Tibial nerve (tissue), 4 donors: ENCODE measurements at places on chromosomes 4 and X. TPM values are rescaled to one million over a fixed set of nuclear protein-coding genes. Genes with fewer than 3 reads are reported as not detected.
A peak's percentile ranks its signal among the peaks of the same experiment; 100 is the strongest.

Gene SPANXB1
- total RNA-seq = not detected

Gene RGN
- total RNA-seq = 0.60 TPM

Gene POLN
- 7.3 TPM for total RNA-seq

Gene TBX22
- not detected for total RNA-seq

Gene NDST4
- 0.21 TPM for total RNA-seq

Gene PF4V1
- total RNA-seq = not detected

DNA sequence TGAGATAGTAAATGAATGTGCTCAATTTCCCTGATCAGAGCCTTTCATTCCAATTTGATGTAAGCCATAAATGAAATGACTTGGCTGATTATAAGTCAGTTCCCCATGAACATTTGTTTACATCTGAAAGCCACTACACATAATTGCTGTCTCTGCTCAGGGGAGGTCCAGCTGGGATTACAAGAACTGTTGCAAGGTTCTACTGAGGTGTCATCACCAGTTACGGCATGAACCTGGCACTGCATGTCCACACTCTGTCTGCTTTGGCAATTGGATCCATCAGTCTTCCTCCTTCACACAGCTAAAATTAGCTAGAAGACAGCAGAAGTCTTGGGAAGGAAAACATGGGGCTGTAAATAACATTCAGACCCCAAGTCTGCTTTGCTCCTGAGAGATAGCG is 12.8 kb upstream of the MBNL3 start:
- H3K4me3 ChIP-seq = no peak overlapping the region
- H3K27ac ChIP-seq = no peak overlapping the region
- peaks cover 18% of the 10 kb centered on the region for H3K27me3 ChIP-seq
- DNase-seq = no peak
- H3K4me1 ChIP-seq = no peaks in the 10 kb centered on the region
- no peaks in the 10 kb centered on the region for H3K36me3 ChIP-seq

GRCh38 chr4:175376287-175376977 is 435.6 kb downstream of the GPM6A start:
- H3K4me3 ChIP-seq = no peak overlapping the region
- H3K4me1 ChIP-seq = no peaks in the 10 kb centered on the region
- H3K36me3 ChIP-seq = no peaks in the 10 kb centered on the region

GRCh38 chr4:153159016-153159415 is 45.2 kb upstream of the TRIM2 start:
- peaks cover 8% of the 10 kb centered on the region for H3K4me1 ChIP-seq
- peaks cover 7% of the 10 kb centered on the region for H3K27me3 ChIP-seq
- no peak overlapping the region for H3K4me3 ChIP-seq
- no peaks in the 10 kb centered on the region for H3K36me3 ChIP-seq

DNA sequence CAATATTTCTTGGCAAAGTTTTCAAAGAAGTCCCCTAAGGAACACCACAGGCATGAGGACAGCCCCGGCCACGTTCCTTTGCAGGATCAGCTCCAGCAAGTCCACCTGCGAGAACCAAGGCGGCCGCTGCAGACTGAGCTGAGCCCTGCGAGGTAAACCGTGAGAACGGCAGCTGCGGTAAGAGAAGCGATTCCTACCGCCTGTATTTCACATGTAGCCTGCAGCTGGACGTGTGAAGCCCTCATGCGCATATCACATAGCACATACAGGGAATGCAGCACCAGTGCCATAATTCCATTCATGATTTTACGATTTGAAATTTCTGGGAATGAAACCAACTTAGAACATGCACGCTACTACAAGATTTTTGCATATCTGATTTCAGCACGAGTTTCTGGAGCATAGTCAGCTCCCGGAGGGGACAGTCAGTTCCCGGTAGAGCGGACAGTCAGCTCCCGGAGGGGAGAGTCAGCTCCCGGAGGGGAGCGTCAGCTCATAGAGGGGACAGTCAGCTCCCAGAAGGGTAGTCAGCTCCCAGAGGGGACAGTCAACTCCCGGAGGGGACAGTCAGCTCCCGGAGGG is 41.7 kb downstream of the FGFRL1 start:
- H3K27me3 ChIP-seq = peaks cover 52% of the 10 kb centered on the region
- DNase-seq = no peak
- H3K36me3 ChIP-seq = no peaks in the 10 kb centered on the region
- H3K4me1 ChIP-seq = peaks cover 29% of the 10 kb centered on the region

GRCh38 chr4:80097400-80098177 is 24.6 kb upstream of the ANTXR2 start:
- no peak overlapping the region for H3K27ac ChIP-seq
- H3K4me1 ChIP-seq = no peaks in the 10 kb centered on the region
- peak; percentile 42 for DNase-seq
- no peaks in the 10 kb centered on the region for H3K36me3 ChIP-seq
- H3K4me3 ChIP-seq = no peak overlapping the region

DNA sequence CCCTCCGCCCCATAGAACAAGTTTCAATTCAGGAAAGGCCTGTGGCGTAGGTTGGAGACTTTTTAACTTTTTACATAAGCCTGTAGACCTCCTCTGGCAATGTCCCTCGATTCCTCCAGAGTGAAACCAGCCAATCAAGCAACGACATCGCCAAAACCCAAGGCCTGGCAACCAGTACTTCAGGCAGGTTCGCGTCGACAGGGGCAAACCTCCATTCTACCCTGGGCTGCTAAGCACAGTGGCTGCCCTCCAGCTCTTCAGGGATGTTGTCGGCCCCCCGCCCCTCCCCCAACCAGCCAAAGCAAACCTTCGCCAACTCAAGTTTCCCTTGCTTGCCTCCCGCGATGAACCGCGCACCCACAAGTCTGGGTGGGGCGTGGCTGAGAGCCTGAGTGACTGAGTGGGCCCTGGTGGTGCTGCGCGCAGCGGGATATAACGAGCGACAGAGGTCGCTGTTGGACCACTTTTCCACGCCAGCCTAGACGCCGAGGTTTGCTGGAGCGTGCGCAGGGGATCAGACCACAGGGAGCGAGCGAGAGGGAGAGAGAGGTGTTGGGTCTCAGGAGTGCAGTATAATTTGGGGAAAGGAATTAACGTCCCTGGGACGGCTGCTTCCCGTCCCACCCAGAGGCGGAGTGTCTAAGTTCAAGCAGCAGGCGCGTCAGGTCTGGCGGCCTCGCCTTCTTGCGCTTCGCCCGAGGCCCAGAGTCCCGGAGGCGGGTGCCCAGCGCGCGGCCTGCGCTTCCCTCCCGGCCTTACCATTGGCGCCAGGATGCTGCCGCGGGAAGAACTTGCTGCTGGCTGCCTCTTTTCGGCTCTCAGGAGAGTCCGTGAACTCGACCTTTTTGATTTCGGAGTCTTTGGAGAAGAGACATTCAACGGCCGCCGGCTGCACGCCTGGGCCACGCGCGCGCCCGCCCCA is 9.0 kb upstream of the PITX2 start:
- DNase-seq = peak; percentile 45
- peaks cover 63% of the 10 kb centered on the region for H3K4me1 ChIP-seq
- no peak overlapping the region for H3K4me3 ChIP-seq
- H3K36me3 ChIP-seq = no peaks in the 10 kb centered on the region
- H3K27ac ChIP-seq = no peak overlapping the region

GRCh38 chr4:5683566-5683965 is 24.8 kb downstream of the EVC2 start:
- no peaks in the 10 kb centered on the region for H3K4me1 ChIP-seq
- DNase-seq = no peak
- H3K4me3 ChIP-seq = no peak overlapping the region
- peaks cover 97% of the 10 kb centered on the region for H3K36me3 ChIP-seq
- no peak overlapping the region for H3K27ac ChIP-seq

DNA sequence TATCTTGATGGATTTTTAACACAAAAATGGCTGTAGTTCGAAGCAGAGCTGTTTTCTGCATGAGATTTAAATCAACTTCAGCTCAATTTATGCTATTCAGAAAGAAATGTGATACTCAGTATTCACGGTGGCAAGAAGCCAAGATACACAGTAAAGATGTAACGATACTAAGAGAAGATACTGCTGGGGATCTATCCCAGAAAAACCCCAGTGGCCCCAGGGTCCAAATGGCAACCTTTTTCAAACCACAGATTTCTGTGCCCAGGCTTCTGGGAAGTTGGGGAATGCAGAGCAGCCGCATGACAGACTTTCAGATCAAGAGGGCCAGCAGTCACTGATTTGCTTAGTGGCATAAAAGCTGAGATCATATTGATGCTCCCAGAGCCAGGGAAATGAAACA is 353.9 kb downstream of the AFF2 start:
- H3K27ac ChIP-seq = no peak overlapping the region
- no peak for DNase-seq
- H3K4me1 ChIP-seq = no peaks in the 10 kb centered on the region

DNA sequence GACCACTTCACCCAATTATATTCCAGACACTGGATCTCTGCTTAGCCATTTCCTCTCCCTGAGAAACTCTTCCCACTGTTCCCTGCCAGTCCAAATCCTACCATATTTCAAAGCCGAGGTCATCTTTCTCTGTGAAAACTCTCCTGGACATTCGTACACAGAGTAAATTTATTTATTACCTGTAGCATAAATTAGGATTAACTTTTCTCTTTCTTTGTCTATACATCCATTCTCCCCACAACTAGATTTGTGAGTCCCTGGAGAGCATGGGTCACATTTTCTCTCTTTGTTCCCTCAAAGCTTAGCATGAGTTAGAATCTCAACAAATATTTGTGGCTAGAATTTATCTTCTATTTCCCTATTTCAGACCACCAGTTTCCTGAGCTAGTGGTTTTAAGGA is 27.8 kb upstream of the SMIM10 start:
- no peak overlapping the region for H3K27ac ChIP-seq
- H3K4me1 ChIP-seq = no peaks in the 10 kb centered on the region
- no peaks in the 10 kb centered on the region for H3K27me3 ChIP-seq
- no peak for DNase-seq

DNA sequence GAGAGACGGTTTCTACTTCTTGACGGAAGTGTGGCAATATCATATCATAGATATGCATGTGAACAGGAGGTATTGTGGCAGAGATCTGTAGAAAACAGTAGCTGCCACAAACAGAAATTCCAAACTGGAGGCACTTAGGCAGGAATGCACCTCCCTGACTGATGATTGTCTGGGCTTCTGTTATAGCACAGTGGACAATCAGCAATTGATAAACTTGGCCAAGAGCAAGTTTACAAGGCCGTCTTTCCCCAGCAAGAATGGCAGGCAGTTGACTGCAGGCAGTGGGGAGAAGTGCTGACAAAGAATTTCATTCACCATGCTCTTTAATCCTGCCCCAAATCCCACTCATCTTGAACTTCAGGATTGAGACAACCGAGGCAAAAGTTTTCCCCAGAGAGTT is 114.4 kb upstream of the STOX2 start:
- no peaks in the 10 kb centered on the region for H3K4me1 ChIP-seq
- H3K36me3 ChIP-seq = no peaks in the 10 kb centered on the region
- no peak overlapping the region for H3K27ac ChIP-seq

DNA sequence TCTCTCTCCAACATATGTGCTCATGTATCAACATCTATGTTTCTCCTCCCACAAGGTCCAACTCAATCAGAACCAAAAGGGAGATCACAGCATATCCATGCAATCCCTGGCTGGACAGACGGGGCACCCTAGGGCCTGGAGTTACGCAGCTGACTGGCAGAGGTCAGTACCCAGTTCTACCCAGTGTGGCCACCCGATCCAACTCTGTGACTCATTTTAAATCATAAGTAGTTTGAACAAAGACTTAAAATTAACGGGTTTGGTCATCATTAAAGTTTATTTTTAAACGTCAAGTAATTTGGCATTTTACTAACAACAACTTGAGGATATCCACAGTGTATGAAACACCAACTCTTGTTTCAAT is 59.5 kb downstream of the APBB2 start:
- no peaks in the 10 kb centered on the region for H3K4me1 ChIP-seq
- DNase-seq = no peak
- no peaks in the 10 kb centered on the region for H3K27me3 ChIP-seq
- no peak overlapping the region for H3K27ac ChIP-seq
- H3K4me3 ChIP-seq = no peak overlapping the region

DNA sequence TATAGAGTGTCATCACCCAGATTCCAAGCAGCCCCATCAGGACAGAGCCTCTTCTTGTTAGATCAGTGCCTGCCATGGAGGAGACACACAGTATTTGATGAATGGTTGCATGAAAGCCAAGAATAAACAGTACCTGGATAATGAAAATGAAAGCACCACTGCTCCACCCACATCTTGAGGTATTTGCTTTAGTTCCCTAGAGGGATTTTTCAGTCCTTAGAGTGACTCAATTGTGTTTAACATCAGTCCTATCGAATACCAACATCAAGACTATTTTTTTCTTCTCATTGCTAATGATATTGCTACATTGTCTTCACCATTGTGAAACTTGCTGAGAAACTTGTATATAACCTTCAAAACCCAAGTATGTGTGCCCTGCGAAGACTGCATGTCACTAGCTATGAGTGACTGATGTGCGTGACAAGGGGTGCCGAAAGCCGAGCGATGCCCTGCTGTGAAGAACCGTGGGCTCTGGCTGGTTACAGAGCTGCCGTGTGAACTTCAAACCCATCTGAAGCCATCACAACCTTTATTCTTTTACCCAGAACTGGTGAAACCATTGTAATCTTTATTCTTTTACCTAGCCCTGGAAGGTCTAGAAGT is 211.3 kb upstream of the FAT1 start:
- H3K27me3 ChIP-seq = no peaks in the 10 kb centered on the region
- no peaks in the 10 kb centered on the region for H3K4me1 ChIP-seq
- H3K4me3 ChIP-seq = no peak overlapping the region
- no peaks in the 10 kb centered on the region for H3K36me3 ChIP-seq

DNA sequence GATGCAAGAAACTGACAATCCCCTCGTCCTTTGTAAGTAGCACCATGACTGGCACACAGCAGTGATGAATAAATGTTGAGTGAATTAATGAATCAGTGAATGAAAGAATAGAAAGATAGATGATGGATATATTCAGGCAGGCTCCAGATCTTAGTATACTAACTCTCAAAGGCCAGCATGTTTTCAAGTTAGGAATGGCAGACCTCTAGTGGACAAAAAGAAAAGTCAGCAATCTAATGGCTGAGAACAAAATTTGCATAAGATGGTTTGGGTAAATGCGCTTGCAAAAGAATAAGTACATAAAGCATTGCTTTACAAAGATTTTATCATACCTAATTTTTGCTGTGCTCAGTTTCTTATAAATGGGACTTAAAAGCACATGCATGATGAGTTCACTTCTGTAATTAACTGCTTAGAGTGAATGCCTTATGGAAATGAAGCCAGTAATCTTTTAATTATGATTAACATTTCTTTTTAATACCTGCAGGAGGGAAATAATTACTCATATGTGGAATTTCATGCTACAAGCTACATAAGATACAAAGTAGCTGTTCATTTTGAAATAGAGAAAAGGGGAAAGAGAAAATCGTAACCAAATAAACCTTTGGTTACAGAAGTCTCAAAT is 126.9 kb upstream of the GPRIN3 start:
- no peaks in the 10 kb centered on the region for H3K4me1 ChIP-seq
- no peaks in the 10 kb centered on the region for H3K36me3 ChIP-seq
- no peaks in the 10 kb centered on the region for H3K27me3 ChIP-seq
- H3K27ac ChIP-seq = no peak overlapping the region
- H3K4me3 ChIP-seq = no peak overlapping the region
